ENCODE measurements at places on chromosomes 7 and 10. TPM values are rescaled to one million over a fixed set of nuclear protein-coding genes. Genes with fewer than 3 reads are reported as not detected.

MBL2 gene
- total RNA-seq = not detected

GRM3 gene
- not detected for total RNA-seq

COL1A2 gene
- 1,654 TPM for total RNA-seq

RSU1 gene
- 57.1 TPM for total RNA-seq

SPDYE2 gene
- not detected for total RNA-seq

C10orf90 gene
- total RNA-seq = 0.72 TPM

ALOX5 gene
- not detected for total RNA-seq

Measured in myocyte (in vitro differentiated cells).